Breast epithelium (tissue), 4 donors: ENCODE measurements at places on chromosomes 7 and 10.

DNA sequence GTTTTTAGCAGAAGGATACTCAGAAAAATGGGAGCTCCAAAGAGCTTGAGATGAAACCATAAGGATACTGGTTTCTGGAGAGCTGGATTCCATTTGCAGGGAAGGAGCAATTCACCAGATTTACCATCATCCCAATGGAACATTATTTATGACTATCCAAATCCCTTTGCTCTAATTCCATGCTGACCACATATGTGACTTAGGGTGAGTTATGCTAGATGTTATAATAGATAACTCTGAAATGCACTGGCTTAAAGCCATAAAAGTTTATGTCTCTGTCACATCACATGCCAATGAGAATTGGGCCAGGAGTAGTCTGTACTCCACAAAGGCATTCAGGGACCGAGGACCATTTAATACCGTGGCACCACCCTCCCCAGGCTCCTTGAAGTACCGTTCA lies 185.2 kb downstream of the SKIDA1 start:
- DNase-seq: no peak

GRCh38 chr7:2116989-2117591 lies 115.7 kb downstream of the MAD1L1 start:
- DNase-seq: no peak

DNA sequence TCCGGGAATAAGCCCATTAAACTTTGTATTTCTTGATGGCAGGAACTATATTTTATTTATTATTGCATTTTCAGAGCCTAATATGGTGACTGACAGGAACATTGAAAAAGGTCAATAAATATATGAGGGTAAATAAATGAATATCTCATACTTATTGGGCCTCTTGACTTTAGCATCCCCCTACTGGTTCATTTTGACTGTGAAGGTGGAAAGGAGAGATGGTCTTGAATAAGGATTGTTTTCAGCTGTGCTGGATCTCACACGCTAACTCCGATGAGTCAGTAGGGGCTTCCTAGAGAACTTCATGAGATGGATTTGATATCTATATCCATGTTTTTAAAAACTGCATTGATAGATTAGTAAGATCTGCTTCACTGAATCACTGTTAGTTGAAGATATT lies 1026.0 kb downstream of the REEP3 start:
- no peak for DNase-seq

DNA sequence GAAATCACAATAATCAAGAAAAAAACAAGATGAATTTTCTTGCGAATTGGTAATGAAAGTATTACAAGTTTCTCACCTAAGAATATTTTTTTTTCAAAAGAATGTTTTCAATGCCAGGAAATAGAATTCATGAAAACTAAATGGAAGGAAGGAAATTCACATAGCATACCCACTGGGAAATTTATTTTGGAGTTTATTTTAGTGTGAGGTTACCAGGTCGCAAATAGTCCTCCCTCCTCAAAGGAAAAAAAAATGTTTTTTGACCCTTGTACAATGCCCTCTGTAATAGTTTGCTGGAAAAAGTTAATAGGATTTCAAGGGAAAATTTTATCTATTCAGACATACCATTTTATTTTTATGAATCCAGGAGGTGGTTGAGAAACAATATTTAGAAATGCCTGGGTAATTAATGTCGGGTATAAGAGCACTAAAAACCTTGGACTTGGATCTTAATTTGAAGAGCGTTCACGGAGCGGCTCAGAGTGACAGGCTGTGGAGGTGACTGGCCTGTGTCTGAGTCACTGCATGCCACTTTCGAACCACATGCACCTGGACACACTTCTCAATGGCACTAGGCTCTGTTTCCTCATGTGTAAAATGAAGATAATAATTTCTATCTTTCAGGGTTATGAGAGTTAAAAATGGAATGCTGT lies 28.2 kb downstream of the CUBN start:
- no peak for DNase-seq

DNA sequence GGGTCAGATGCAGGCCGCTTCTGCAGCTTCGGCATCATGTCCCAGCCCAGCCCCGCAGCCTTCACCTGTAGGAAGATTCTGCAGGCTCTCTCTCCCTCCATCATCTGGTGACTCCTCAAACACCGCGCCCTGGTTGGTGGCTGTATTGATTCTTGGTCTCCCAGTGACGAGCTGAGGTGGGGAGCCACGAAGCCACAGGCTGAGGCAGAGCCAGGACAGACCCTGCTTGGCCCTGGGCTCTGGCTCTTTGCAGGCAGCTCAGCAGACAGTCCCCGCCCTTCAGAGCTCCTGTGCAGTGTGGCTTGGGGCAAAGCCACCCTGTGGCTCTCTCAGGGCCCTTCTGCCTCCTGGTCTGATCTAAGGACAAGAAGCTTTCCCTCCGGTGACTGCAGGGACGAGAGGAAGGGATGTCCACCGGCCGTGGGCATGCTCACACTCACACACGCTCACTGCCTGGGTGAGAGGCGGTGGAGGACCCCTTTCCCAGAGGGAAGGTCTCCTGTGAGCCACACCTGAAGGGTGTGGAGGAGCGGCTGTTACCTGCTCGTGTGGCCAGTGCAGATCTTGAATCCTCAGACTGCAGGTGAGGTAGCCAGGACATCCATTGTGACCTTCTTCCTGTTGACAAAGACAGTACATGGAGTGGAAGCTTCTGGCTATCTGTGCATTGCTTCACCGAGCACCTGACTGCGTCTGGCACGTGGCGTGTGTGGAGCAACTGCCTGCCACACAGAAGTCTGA lies 79.6 kb downstream of the INPP5A start:
- DNase-seq: peak; percentile 54

DNA sequence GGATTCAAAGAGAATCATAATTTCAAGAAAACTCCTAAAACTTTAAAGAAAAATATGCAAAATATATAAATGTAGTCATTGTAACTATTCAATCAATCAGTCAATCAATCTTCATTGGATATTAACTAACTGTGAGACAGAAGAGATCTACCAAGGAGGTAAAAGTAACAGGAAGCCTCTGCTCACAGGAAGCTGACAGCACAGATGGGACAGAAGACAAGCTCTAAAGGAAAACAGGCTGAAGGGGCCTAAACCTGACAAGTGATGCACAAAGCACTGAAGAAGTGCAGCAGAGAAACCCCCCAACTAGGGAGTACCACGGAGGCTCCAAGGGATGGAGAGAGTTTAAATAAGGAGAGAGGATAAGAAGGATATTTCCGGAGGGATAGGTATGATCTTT lies 173.0 kb downstream of the SKAP2 start:
- no peak for DNase-seq

- DNase-seq: no peak
Measured at GRCh38 chr7:87712571-87712970, 84.4 kb downstream of the RUNDC3B start.

DNA sequence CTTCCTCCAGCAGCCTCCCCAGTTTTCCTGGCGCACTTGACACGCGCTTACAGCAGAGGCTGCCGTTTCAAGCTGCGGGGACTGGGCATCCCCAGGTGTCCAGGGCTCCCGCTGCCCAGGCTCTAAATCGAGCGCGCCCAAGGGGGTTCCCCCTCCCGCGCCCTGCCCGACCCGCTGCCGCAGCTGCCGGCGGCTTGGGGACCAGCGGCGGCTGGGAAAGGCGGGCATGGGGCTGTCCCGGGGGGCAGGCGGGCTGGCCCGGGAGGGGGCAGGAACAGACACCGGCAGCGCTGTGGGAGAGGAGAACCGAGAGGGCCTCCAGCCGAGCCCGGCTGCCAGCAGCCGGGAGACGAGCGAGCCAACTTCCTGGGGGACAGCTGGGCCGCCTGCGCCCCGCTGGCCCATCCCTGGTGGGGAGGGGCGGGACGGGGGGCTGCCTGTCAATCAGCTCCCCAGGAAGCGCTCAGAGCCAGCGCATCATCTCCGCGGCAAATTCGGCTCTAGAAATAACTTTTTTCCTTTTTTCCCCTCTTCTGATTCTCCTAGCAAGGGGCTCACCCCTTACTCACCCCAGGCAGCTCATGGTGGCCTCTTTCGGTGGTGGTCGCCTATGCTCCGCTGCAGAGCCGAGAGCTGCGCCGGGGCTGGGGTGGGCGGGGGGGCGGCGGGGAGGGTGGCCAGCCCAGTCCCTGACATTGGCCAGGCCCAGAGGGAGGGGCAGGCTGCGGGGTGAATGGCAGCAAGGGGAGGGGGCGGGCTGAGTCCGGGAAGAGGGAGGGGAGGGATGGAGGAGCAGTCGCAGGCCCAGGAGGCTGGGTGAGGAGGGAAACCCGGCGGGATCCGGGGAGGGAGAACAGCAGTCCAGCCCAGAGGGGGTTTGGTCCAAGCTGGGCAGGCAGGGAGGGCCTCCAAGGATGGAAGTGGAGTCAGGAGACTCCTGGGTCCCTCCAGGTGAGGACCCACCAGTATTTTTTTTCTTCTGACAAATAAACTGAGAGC lies 14.7 kb downstream of the GRID2IP start:
- no peak for DNase-seq

DNA sequence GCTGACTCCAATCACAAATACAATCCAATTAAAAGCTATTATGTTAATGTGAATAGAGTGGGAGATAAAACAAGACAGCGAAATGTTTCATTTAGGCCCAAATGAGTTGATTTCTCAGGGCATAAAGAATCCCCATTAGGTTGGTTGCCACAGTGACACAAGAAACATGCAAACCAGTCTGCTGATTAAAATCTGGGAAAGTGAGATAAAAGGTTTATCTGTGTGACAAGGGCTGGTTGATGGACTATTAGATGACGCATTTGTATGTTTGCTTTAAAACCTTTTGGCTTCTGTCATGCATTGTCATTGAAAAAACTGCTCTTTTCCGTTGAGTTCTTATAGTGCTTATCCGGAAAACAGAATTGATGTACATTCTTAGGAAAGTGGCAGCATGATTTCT lies 658.2 kb downstream of the GATA3 start:
- no peak for DNase-seq

GRCh38 chr10:49096890-49097445 lies 18.4 kb downstream of the VSTM4 start:
- no peak for DNase-seq

- DNase-seq: no peak
Measured at GRCh38 chr7:141416650-141417270, 134.4 kb upstream of the AGK start.

DNA sequence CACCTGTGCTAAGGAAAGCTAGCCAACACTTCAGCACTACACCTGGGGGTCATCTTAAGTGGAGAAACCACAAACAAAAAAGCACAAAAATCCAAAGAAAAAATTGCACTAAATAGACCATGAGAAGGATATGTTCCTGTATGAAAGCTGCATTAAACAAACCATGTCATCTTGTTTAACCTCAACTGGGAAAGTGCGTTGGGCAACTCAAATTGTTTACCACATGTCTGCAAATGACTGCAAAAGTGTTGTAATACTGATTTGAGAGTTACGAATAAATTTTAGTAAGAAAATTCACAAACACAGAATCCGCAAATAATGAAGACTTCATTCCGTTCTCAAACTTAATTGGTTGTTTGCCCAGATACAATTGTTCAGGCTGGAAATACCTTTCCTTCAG lies 111.9 kb upstream of the EGFR start:
- DNase-seq: no peak

DNA sequence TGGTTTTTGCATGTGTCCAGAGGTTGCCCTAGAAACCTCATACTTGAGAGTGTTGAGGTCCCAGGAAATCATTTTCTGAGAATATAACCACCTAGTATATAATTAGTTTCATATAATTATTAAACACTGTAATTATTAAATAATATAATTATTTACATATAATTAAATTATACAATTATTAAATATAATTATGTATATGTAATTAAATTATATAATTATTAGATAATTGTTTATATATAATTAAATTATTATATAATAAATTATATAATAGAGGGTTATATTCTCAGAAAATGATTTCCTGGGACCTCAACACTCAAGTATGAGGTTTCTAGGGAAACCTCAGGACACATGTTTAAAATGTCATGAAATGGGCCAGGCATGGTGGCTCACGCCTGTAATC lies 27.6 kb downstream of the SCRN1 start:
- DNase-seq: no peak

- no peak for DNase-seq
Measured at GRCh38 chr10:36313142-36313541, 671.0 kb upstream of the FZD8 start.

GRCh38 chr10:100656454-100656853 lies 88.9 kb upstream of the PAX2 start:
- DNase-seq: no peak

DNA sequence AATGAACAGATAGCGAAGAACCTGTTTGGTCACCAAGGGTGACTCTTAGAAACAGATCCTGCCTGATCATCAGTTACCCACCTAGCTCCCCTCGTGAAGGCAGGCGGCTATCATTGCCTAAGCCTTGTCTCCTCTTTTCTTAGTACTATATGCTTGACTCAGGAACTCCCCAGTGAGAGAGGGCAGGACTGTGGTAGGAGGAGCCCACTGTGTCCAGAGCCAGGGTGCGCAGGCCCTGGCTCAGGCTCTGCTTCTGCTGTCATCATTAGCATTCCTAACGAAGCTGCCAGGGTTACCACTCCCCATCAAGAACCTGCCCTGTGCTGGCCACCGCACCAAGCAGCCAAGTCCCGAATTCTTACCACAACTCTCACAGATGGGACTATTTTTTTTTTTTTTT lies 160.8 kb downstream of the CHN2 start:
- no peak for DNase-seq

DNA sequence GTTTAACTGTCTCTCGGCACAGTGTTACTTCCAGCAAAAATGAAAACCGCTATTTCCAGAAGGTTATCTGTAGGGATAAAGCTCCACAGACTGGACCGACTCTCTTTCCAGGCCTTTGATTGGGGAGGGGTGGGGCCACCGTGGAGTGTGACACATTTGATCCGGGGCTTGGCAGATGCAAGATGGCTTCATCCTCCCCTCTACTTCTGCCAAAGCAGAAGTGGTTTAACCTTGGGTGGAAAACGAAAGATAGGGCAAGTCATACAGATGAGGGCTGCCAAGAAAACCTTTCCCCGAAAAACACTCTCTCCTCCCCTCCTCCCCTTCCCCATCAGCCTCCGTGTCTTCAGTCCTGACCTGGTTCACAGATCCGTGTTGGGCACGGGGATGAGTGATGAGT lies 139.7 kb upstream of the SH2B2 start:
- no peak for DNase-seq

DNA sequence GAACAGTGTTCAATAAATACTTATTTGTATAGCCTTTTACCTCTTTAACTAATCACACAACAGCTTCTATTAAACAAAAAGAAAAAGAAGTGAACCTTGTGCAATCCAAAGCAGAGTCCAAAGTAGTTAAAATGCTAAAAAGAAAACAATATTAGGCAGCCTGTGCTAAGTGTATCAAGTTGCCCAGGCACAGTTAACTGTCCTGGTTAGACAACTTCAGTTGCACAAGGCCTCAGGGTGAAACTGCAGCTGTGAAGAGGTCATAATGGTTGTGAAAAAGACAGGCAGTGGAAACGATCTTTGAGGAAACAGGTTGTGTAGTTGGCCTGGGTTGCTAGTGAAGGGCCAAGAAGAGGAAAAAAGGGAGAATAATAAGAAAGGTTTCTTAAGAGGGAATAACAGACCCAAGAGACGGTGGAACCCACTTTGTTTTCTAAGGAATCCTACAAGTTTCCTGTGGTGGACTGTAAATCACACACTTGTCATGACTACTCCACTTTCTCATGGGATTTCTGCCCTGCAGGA lies 6.0 kb upstream of the CROT start:
- no peak for DNase-seq
